ENCODE measurements at places on chromosomes 6 and 20.

DNA sequence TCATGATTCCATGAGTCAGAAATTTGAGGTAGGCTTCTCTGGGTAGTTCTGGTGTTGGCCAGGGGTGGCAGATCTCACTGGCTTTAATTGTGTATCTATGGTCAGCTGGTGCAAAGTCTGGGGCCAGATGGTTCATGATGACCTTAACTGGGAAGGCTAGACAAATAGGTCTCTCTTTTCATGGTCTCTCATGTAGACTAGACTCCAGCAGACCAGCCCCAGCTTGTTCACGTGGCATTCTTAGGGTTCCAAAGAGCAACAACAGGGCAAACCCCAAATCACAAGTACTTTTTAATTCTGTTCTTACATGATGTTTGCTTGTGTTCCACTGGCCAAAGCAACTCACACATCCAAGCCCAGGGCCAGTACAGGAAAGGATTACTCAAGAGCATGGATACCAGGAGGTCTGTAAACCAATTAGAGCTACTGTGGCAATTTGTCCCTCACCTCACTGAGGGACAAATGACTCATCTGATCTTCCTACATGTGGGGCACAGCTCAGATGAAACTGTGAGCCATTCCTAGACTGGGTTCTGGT is 79.5 kb upstream of the PBOV1 start:
- DNase-seq = no peak

DNA sequence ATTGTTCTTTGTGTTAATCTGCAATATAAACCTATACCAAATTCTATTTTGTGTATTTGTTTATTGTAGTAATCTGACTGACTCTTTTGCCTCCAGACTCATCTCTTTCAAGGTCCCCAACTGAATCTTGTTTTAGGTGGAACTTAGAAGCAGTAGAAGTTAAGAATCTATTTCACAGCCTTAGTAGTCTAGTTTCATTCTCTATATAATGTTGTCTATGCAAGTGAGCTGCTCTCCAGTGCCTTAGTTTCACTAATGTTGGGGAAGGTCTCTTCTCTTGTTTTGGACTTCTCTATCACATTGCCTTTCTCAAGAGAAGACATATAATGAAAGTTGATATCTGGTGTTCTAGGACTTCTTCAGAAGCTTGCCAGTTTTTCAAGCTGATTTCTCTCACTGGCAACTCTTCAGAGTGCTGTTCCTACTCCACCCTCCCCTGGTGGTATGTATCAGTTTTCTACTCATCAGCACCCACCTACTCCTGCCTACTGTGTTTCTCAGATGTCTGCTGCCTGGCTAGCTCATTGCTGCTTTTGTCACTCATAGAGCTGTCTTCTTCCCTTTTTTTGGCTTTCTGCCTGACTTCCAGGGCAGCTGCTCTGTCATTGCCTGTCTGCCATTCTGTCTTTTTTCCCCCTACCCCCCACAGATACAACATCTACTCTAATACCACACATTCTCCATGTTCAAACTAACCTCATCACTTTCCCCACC is 82.1 kb downstream of the PTPRA start:
- no peak for DNase-seq

GRCh38 chr6:145147559-145147958 is 587.8 kb downstream of the EPM2A start:
- DNase-seq = no peak

- DNase-seq = no peak
Observed at GRCh38 chr20:10376270-10377075, 57.5 kb downstream of the MKKS start.

GRCh38 chr6:95686272-95686671 is 108.9 kb downstream of the MANEA start:
- no peak for DNase-seq

- DNase-seq = no peak
Observed at GRCh38 chr6:147238164-147238563, 33.9 kb downstream of the STXBP5 start.

DNA sequence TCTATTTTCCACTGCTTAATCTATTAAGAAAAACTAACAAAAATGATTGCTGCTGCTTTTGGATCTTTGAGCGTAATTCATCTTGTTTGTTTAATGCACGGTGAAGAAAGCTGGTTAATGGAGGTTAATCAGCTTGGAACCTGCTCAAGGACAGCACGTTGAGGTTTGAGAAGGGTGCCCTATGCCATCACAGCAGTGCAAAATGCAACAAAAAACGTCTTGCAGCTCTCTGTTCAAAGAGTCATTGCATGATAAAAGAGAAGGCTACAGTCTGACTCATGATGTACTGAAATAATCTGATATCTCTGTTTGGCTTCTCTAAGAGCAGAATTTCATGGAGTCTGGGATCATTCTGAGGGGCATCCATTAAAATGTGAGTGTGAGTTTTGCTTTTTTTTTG is 80.6 kb upstream of the PREP start:
- DNase-seq = no peak

- no peak for DNase-seq
Observed at GRCh38 chr20:51492167-51493092, 50.1 kb downstream of the NFATC2 start.

GRCh38 chr6:154969796-154970195 is 25.3 kb upstream of the TIAM2 start:
- DNase-seq = no peak

- no peak for DNase-seq
Observed at GRCh38 chr6:37583261-37583660, 83.6 kb upstream of the CCDC167 start.

- no peak for DNase-seq
Observed at GRCh38 chr6:56324396-56324795, 77.0 kb upstream of the COL21A1 start.

DNA sequence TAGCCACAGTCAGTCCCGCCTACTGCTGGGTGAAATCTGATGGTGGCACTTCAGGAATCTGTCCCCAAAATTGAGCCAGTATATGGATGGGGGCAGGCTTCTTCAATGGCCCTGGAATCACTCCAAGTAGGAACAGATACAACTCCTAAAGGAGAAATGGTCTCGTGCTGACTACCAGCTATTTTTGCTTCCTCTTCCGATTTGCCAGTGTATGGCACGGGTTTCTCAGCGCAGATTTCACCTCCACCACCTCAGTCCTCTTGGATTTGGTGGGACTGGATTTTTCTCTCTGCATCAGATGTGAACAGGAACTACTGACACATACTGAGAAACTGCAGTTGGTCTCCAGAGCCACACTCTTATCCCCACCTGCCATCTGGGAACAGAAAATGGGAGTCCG is 27.2 kb downstream of the PNPLA1 start:
- DNase-seq = no peak

GRCh38 chr6:73139681-73140383 is 85.5 kb downstream of the KHDC1L start:
- DNase-seq = no peak

DNA sequence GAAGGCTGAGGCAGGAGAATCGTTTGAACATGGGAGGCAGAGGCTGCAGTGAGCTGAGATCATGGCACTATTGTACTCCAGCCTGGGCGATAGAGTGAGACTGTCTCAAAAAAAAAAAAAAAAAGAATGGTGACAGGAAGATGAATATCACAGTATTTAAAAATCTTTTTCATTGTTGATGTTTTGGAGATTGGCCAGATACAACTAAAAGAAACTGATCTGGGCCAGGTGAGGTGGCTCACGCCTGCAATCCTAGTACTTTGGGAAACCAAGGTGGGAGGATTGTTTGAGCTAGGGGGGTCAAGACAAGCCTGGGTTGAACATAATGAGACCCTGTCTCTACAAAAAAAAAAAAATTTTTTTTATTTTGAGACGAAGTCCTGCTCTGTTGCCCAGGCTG is 52.1 kb downstream of the TRAF3IP2 start:
- DNase-seq = no peak

DNA sequence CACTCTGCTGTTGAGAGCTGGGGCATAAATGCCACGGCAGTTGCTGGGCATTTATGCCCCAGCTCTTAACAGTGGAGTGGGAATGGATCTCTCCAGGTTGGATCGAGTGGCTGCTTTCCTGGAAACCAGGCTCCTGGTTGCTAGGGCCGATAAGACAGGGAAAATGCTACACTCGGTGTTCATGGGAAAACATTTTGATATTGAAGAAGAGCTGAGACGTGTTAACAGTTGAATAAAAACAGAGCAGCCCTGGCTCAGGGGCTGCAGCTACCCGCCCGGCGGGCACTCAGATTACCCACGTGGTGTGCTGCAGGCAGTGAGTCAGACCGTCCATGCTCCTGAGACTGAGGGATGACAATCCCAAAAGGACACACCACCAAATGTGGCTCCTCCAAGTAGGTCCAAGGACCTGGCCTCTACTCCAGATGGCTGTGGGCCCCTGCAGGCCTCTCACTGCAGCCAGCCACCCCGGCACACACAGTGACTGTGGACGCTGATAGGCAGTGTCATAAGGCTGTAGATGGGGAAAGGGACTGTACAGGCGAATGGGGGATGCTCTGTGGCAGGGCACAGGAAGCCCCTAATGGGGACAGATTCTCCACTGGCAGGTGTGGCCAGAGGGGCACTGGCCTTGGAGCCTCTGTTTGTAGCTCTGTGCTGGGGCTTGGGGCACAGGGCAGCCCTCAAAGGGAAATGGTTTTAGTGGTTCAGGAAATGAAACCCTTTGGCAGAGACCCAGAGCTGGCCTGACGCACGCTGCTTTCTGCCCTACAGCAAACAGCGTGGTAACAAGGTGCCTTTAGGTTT is 237.8 kb downstream of the LY86 start:
- DNase-seq = peak; percentile 15

DNA sequence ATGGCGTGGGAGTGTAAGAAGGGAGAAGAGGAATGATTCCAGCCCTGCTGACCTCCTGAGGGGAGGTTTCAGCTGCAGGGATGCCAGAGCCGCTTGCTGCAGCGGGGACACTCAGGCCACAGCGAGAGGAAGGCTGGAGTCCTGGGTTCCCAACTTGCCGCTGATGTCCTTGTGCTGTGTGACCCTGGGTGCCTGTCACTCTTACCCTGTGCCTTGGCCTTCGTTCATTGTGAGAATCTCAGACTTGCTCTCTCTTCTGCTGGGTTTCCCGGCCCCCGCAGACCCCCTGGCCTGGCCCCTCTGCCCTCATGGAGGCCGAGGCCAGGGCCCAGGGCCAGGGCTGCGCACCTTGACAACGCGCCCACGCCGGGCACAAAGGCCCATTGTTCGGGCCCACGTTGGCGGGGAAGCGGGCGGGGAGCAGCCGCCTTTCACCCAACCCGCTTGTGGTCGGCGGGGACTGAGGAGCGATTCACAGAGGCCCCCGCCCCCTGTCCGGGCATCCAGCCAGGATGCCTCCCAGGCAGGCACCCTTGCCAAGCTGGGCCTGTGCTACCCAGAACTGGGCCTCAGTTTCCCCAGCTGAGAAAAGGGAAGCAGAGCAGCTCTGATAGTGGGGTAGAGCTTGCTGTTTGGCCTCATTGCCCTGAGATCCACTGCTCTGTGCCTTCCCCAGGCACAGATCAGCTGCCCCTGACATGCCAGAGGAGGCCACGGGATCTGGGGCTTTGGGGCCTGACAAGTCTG is 52.4 kb downstream of the CEBPB start:
- no peak for DNase-seq

DNA sequence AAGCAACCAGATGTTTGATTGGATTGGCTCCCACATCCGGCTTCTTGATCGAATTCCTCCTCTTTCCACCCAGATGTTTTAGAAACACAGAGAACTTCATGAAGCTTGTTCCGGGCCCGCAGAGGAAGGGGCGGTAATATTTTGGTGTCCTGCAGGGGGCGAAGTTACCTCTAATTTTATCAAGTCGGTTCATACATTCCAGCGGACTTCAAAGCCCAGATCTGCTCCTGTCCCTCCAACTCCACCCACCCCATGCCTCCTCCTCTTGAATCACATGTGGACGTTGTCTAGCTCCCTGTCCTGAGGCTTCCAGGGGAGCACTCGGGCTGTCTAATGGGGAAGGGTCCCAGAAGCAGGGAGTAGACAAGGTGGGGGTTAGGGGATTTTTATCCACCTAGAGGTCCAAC is 2.9 kb upstream of the BMP6 start:
- DNase-seq = peak; percentile 50

DNA sequence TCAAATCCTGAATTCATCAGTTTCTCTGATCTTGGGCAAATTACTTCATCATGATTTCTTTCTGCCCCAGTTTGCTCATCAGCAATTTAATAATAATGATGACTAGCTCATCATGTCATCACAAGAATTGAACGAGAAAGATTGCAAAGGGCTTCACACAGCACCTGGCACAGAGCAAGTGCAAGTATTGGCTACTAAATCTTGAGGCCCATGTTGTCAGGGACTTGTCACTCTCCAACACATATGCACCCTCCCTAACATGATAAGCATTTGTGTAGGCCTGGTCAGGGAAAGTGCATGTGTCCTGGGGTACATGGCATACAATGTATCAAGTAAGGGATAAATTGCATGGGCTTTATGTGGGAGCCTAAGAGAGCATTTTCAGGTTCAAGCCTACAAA is 6.4 kb downstream of the SMLR1 start:
- no peak for DNase-seq

- DNase-seq = no peak
Observed at GRCh38 chr6:81977486-81977885, 225.0 kb upstream of the TENT5A start.

DNA sequence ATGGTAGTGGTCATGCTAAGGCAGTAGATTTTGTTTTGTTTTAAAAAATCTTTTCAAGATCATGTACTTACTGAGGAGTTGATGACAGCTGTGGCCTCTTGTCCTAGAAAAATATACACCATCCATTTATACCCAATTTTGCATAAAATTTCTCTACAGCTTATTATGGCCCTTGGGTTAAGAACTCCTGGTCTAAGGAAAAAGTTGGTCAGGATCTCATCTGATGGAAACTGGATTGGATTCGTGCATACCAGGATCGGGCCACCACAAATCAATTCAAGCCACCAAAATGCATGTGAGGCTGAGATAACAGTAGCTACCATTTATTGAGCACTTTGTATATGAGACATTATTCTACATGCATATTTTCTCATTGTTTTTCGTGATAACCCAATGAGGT is 244.4 kb downstream of the ZFAND3 start:
- no peak for DNase-seq

Data from SK-N-SH (cell line).